ENCODE measurements at places on chromosomes 5 and 9.

GRCh38 chr5:151126199-151126645, 31.4 kb downstream of the ANXA6 start:
- peak; percentile 62 for DNase-seq

GRCh38 chr9:8570776-8571175, 771.2 kb upstream of the DMAC1 start:
- DNase-seq: no peak

- DNase-seq: no peak
Measured at GRCh38 chr9:694403-695154, 146.9 kb upstream of the DMRT1 start.

GRCh38 chr5:132385326-132386105, 16.0 kb downstream of the SLC22A5 start:
- peak; percentile 47 for DNase-seq

- DNase-seq: no peak
Measured at GRCh38 chr5:76553251-76553650, 70.0 kb downstream of the F2RL2 start.

DNA sequence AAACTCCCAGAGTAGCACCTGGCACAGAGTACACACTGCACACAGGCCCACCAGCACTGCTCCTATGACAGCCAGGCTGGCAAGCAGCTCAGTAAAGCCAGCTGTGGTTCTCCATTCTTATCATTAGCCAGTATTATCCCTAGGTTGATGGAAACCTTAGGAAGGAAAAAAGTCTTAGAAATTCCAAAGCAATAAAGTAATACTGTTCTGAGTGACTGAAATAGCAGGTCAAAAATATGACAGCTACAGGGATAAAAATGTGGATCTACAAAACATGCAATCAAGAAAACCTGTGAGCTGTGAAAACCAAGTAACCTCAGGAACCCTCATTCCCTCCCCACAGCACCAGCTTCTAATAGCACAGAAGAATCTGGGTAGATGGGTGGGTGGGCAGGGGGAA, 403.5 kb downstream of the SPOCK1 start:
- no peak for DNase-seq

GRCh38 chr5:123116058-123116457, 27.0 kb downstream of the PRDM6 start:
- DNase-seq: no peak

GRCh38 chr5:35618304-35618636, 607 bp downstream of the SPEF2 start:
- no peak for DNase-seq

DNA sequence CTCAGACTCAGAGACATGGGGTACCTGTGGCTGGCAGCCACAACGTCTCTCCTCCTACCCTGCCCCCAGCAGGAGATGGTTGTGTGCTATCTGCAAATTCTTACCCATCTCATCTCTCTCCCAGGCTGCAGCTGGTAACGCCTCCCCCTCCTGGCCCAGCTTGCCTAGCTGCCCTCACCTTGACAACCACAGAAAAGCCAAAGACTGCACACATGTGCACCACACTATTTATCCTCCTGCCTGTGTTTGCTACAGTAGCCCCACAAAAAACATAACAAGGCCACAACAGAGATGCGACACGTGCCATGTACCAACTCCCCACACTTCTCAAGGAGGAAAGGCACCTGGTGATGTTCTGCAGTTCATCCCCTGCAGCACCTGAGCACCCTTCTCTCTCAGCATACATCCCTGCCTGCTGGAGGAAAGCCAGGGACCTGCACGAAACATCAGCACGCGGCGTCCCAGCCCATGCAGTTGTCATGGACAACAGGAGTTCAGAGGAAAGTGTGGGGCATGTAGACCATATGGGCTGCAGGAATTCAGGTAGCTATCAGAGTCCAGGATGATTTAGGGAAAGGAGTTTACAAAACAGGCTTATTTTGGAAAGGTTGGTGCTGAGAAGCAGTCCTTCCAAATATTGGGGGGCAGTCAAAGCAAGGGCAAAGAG, 168.7 kb downstream of the C5orf15 start:
- no peak for DNase-seq

- no peak for DNase-seq
Measured at GRCh38 chr5:29015523-29015922, 1977.1 kb upstream of the CDH9 start.

DNA sequence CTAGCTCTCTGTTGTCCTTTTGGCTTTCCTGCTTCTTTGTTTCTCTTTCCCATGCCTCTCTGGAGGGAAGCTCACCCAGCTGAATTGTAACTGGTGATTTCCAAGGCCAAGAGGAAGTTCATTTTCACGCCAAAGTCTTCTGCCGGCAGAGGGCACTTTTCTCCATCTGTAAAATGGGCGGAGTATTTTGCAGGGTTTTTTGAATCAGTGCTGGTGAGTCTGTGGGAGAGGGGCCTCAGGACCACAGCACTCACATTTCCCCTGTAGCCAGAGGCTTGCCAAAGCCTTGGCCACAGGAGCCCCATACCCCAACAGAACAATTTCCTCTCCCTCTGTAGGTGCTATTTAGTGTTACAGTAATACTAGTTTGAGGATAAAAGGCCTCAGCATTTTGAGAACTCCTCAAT, 42.3 kb upstream of the MATR3 start:
- DNase-seq: no peak

DNA sequence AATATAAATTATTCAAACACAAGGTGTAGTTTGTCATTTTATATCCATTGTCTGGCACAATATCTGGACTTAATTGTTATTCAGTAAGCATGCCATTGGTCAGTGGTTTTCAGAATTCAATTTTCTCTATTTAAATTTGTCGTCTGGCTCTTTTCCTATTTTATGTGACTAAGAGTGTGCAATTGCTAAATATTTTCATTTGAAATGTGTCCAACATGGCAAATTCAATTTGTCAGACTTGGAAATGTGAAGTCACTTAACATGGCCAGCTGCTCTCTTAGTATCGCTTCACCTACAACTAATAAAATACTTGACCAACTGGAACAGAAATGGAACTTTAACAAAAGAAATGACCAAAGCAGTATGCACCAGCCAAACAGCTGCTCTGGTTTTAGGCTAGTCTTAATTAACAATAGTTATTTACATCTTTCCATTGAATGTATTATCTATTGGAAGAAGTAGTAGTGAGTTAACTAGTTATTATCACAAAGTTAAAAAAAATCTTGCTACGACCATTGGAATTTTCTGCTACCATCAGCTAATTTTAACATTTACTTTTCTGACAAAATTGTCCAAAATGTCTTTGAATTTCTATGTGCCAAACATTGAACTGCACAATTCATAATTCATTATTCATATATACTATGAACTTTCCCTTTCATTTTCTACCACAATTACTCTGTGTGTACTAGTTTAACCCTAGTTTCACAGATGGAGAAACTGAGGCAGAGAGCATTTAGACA, 720.7 kb upstream of the FAM174A start:
- DNase-seq: no peak

GRCh38 chr5:138668451-138669380, 84.5 kb upstream of the CTNNA1 start:
- no peak for DNase-seq

DNA sequence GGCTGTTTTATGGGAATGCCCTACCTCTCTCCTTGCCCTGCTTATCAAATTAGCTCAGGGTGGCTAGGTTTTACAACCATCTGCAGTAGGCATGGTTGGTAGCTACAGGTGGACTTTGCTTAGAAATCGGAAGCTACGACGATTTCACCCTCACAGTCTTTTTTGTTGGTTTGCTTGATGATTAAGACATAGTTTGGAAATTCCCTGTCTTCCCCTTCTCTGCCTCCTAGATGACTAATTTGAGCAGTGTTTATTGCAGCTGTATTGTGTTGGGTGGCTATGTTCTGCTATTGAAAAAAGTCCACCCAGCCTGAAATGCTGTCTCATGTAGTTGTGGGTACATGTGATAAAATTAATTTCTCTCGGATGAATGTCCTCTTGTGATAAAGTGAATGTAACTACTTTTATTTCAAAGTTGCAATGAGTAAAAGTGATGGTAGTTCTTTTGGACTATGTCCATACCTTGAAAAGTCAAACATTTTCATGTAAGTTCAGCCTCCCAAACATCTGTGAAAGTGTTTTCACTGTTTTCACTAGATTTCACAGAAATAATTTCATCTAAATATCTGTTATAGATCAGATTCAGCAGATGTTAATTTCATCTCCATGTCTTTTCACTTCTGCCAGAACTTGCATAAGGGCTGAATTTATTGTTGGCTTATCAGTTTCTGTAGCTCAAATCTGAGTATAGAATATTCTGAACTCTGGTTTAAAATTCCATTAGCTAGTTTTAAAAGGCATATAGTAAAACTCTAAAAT, 37.3 kb upstream of the FYB1 start:
- no peak for DNase-seq

GRCh38 chr5:87195104-87195591, 72.5 kb upstream of the RASA1 start:
- DNase-seq: no peak

GRCh38 chr5:107670087-107670931, 428 bp downstream of the EFNA5 start:
- DNase-seq: peak; percentile 18

DNA sequence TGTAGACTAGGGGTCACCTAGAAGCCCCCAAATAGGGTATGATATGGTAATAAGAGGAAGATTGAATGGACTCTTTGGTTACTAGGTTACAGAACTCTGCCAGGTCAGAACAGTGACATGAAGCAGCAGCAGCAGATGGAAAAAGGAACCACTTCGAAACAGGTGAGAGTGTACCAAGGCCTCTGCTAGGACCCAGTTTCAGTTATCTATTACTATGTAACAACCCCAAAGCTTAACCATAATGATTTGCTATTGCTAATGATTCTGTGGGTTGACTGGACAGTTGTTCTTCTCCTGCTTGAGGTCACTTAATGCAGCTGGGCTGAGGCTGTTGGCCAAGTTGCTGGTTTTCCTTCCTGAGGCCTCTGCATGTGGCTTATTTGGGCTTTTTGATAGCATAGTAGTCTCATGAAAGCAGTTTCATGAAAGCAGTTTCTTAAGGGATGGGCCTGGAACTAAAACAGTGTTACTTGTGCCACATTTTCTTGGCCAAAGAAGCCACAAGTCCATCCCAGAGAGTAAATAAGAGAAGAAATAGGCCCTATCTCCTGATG, 17.6 kb downstream of the C9orf43 start:
- DNase-seq: no peak

DNA sequence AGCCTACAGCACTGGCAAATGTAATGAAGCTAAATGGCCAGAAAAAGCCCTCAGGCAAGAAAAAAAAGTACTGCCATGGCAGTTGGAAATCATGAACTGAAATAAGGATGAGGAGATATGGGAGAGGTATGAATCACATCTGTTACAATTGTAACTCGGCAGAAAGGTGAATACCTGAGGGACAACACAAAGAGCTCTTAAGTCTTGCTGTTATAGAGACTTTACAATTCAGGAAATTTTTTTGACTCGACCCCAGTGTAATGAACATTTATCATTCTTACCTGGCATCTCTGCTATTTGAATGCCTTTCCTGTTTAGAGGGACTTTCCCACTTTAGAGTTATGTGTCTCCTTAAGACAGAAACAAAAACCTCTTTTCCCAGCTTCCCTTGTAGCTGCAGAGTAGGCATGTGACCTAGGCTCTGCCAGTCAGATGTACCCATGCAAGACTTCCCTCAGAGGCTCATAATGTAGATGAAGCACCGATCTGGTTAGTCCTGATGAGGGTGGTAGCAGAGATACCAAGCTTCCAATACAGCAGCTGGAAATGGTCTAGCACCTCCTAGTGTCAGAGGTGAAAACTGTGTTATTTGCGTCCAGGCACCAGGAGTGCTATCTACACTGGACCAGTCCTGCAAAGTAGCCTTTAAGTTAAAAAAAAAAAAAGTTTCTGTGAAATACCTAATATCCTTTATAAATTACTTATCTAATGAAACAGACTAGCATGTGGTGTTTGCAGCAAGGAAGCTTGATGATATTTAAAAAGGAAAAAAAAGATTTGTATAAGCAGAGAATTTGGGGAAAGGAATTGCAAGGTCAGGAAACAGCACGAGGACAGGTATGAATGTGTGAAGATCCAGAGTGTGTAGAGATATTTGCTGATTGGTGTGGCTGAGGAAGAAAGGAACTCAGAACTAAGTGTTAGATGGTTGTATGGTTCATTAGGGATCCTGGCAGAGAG, 146.9 kb upstream of the SLC1A3 start:
- DNase-seq: no peak

DNA sequence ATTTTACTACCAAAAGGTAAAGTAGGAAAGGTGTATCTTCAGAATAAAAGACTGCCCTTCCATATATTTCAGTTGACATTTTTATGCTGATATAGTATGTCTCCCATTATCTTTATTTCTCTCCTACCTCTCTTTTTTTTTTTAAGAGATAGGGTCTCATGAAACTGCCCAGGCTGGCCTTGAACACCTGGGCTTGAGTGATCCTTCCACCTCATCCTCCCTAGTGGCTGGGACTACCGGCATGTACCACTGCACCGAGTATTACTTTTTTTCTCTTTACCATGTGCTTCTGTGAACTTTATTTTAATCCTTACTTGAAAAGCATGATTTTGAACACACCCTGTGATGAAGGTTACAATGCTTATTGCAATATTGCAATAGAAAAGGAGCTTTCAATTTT, 42.7 kb downstream of the NIPBL start:
- no peak for DNase-seq

DNA sequence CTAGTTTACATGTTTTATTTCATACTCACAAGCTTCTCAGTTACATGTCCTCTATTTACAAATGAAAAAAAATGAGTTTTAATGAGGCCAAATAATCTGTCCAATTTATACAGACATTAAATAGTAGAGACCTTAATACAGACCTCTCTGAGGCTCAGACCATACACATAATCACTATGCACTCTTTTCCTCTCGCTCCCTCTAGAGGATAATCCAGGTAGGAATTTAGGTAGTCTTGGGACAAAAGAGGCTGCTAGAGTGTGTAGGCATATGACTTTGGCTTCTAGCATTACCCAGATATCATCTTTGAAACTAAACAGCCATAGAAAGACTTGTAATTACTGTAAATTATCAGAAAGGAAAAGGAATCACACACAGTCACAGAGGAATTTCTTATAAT, 444.7 kb downstream of the HINT1 start:
- no peak for DNase-seq

GRCh38 chr9:27377811-27378456, 81.0 kb upstream of the EQTN start:
- no peak for DNase-seq

DNA sequence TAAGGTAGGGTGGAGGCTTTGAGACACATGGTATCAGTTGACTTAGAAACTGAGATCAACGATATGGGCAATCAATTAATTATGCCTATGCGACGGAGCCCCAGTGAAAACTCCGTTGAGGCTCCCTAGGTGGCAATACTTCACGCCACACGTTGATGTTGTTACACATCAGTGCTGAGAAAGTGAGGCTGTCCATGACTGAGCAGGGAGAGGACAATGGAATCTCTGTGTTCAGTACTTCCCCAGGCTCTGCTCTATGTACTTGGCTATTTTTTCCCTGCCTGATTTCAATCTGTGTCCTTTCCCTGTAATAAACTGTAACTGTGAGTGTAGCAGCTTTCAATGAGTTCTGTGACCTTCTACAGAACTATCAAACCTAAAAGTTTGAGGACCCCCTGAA, 211.7 kb downstream of the SNCAIP start:
- DNase-seq: no peak

DNA sequence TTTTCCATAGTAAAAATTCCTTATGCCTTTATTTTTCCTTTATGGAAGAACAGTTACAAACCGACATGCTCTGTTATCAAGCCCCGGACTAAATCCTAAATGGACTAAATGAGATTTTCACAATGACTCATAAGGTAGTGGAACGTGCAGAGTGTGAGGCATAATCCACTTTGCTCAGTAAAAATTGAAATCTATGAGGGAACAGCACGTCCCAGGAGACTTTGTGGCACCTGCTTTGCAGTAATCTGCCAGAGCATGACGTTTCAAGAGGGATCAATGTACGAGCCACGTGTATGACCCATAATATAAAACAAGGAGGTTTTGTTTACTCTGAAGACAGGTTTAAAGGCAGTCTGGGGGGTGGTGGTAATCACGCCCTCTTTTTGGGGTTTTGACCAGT, 83.8 kb upstream of the GNA14 start:
- DNase-seq: no peak

Data from stimulated activated CD4-positive, alpha-beta T cell treated with anti-CD3 and anti-CD28 coated beads, Interleukin-2, amount 100 ng/mL, for 48 hours (primary cell).